Stimulated activated CD4-positive, alpha-beta T cell treated with anti-CD3 and anti-CD28 coated beads, Interleukin-1b, Interleukin-23, amount 100 ng/mL, for 1 hour (primary cell): ENCODE measurements at places on chromosomes 1 and 21.

GRCh38 chr1:232036181-232036933, 409.8 kb downstream of the DISC1 start:
- DNase-seq = no peak

GRCh38 chr1:153767519-153767918, 7.7 kb upstream of the SLC27A3 start:
- DNase-seq = no peak

DNA sequence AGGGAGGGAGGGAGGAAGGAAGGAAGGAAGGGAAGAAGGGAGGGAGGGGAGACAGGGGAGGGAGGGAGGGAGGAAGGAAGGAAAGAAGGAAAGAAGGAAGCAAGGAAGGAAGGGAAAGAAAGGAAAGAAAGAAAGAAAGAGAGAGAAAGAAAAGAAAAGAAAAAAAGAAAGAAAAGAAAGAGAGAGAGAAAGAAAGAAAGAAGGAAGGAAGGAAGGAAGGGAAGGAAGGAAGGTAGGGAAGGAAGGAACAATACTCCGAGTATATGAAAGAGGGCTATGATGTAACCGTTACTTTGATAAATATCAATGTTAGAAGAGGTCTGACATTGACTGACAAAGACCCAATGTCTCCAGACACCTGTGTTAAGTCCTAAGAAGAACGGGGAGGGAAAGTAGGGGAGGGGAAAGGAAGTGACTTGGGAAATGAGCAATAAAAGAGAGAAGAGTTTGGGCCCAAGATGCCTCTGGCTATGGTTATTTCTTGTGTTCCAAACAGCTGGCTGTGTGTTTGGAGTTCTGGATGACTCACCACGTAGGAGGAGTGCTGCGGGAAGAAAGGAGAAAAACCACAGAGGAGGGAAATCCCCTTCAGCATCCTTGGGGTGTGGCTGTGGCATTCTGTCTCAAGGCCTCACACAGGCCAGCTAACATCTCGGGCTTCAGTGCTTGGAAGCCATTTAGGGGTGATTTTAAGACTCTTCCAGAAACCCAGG, 37.0 kb upstream of the RXRG start:
- DNase-seq = no peak

DNA sequence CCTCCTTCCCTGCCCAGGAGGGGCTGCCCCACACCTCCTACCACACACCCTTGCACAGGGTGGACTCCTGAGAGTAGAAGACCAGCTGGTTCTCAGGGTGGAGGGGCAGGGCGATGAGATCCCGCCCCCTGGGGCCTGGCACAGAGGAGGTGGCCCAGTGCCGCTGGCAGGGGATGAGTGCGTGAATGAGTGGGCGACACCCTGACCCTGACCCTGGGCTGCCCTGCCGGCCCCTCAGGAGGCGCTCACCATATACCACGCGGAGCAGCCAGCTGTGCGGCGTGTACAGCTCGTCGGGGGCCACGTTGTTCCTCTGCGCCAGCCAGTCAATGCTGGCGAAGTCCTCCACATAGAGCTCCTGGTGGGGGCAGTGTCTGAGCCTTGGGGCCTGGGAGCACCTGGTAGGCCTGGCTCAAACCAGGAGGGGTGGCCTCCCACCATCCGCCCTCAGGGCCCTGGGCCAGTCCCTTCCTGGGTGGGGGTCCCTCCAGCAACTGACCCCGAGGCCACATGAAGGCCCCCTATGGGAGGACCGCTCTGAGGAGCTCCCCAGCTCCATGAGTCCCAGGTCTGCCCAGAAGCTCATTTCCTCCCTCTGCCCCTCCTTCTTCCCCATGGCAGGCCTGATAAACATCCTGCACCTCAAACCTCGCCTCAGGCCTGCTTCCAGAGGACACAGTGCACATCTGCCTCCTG, 13.0 kb downstream of the LSS start:
- DNase-seq = no peak

GRCh38 chr21:42343963-42344510, 6.8 kb downstream of the TFF2 start:
- DNase-seq = no peak

DNA sequence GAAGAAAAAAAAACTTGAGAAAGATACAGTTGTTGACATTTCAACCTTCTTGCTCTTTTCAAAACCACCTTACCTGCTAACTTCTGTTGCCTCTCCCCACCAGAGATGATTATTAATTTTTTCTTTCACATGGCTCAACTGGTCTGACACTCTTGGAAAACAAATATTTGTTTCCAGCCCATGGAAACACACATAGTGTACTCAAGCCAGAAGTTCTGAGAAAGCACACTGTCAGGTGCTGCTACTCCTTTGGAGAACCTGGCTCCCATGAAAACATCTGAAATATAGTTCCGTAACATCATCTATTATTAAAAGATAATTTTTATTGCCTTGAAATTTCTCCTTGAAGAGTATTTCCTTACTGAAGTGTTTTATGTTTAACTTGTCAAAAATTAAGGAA, 145.0 kb upstream of the C1orf105 start:
- DNase-seq = no peak

DNA sequence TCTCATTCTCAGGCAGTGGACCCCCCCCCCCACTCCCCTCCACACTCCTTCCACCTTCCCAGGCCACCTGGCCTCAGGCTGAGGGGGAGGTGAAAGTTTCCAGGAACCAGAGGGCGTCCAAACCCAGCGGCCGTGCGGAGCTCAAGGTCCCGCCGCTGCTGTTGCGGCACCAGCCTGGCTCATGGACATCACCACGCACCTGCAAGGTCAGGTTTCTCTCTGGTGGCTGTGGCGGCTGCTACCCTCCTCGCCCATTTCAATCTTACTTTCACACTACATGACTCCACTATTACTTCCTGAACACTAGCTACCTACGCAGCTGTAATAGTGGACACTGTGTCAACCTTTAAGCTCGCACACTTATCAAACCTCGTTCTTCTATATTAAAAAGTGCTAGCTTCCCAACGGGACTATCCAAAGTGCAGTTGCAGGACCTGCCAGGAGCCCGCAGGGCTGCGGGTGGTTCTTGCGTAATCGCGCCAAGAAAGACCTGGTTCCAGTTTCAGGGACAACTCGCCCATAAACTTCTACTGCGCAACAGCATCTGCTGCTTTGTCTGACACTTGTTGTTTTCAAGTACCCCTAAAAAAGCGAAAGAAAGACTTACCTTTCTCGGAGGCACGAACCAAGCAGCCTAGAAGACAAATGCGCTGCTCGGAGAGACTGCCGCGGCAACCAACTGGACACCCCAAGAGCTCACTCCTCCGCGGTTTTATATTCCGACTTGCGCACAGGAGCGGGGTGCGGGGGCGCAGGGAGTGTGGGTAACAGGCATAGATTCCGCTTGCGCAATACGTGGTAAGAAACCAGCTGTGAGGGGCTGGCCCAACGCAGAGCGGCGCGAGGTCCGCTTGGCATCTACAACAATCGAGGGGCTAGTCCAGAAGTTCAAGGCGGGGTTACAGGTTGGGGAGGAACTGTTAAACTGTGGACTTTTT, at the start of gene DIRAS3:
TSS of gene DIRAS3 (minus strand) at position 687 of the 938 bp plus-strand sequence. CDS start 3,330 bp downstream, outside the sequence.
- no peak for DNase-seq

DNA sequence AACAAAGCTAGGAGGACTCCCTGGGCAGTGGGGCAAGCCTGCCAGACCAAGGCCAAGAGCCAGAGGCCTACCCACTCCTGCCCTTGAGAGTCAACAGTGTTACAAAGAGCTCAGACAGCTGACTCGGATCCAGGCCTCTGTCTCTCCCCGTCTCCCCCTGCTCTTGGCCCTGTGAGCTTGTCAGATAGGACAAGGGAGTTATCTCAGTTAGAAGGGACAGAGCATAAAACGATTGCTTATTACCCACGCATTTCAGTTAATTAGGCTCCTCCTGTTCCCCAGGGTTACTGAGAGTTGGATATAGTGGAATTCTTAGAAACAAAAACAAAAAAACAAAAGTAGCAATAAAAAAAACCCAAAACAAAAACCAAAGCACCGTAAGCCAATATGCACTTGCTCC, 1.3 kb downstream of the SLC41A1 start:
- DNase-seq = no peak

DNA sequence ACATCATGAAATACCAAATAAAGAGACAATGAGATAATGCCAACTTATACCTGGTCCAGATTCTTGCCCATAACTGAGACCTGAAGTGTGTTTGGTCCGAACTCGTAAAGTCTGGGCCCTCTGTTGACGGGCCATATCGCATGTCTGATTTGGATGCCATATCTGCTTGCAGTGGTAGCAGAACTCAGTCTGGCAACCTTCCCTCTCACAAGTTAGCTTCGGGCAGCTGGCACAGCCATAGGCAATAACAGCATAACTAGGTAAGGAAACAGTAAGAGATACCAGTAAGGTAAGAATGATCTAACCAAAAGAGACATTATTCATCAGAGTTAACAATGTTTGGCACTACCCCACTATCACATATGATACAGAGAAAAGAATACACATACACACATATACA, 15.1 kb downstream of the RNF19B start:
- no peak for DNase-seq
